Kidney tubule cell (primary cell): ENCODE measurements at places on chromosomes 6 and 20.

DNA sequence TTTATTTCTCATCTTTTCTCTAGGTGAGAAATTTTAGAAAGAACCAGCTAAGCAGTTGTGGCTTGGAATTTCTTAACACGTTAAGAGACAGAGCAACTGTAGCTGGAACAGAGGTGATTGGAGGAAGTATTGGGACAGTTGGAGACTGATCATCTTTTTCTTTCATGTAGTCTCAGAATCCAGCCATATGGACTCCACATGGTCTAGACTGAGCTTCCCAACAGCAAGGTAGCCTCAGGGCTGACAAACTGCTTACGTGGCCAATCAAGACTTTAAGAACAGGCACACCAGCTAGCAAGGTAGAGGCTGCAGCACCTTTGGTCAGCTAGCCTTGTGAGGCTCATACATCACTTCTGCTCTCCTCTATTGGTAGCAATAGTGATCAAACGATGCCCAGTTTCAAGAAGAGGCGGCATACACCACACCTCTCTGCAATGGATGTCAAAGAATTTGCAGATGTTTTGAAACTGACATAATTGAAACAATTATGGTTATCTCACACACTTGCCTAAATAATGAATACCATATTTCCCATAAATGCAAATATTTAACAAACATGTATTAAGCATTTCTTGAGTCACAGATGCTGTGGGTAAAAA lies 590.5 kb upstream of the SLC35B3 start:
- no peak for DNase-seq

- DNase-seq: no peak
Measured at GRCh38 chr20:2932498-2932897, 59.2 kb downstream of the PTPRA start.

DNA sequence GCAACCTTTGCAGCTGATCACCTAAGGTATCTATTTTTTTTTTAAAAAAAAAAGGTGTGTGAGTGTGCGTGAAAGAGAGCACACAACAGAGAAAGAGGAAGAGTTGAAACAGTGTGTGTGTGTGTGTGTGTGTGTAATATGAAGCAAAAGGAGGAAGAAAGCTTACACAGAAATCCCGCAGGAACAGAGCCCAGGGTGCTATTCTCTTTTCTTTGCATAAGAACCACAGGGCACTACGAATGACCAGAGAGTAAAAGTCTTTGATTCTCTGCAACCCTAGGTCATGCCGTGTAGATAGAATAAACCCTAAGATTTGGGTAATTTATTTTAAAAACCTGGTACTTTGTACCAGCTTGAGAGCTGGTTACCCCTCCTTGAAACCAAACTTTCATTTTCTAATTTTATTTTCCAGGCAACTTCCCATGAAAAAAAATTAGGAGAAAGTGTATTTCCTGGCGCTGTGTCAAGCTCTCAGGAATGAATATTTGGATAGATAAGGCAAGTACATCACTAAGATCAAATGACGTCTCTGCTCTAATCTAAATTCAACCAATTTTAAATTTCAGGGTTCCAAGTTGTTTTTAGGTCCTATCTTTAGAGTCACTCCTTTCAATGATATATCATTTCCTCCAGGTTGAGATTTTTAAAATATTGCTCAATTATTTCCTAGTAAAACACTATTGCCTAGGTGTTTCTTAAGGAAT lies 47.9 kb upstream of the ID4 start:
- no peak for DNase-seq

GRCh38 chr20:45036044-45036755 lies 64.7 kb downstream of the KCNS1 start:
- peak; percentile 74 for DNase-seq

DNA sequence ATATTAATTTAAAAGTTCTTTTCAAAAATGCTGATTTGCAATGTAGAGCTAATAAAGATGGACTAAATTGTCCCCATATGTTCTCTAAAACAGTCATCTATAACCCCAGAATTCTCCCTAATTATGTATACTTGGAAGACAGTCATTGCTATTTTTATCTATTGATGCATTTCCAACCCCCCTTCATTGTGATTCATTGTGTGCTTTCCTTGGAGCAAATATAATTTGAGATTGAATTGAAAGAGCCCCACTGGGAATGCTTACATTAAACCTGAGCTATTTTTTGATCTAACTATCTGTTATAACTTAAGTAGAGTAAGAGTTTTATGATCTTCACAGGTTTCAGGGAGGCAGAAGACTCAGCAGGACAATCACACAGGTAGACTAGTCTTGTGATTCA lies 73.7 kb upstream of the PTCHD4 start:
- no peak for DNase-seq

GRCh38 chr6:145735356-145736165 lies at the start of gene EPM2A:
Gene EPM2A, minus strand, starts transcription at chr6:145735520. Its CDS starts 22 bp downstream, at chr6:145735498.
- peak; percentile 82 for DNase-seq

- peak; percentile 32 for DNase-seq
Measured at GRCh38 chr6:47727391-47727790, 29.0 kb downstream of the ADGRF4 start.

- DNase-seq: peak; percentile 96
Measured at GRCh38 chr6:75418233-75418632, 75.4 kb downstream of the FILIP1 start.

DNA sequence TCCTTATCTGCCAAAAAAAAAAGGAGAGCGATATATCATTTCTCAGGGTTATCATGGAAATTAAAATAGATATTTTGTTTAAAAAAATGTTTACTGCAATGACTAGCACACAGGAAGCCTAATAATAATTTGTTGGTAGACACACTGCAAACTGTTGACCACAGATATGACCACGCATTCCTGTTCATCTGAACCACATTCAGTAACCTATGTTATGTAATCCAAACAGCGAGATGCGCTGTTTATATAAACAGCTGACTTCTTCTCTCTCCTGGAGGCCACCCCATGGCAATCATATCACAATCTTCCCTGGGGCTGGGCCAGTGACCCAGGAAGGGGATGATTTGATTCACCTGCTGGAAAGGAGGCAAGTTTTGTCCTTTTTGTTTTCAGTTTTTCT lies 129.3 kb upstream of the UST start:
- no peak for DNase-seq

DNA sequence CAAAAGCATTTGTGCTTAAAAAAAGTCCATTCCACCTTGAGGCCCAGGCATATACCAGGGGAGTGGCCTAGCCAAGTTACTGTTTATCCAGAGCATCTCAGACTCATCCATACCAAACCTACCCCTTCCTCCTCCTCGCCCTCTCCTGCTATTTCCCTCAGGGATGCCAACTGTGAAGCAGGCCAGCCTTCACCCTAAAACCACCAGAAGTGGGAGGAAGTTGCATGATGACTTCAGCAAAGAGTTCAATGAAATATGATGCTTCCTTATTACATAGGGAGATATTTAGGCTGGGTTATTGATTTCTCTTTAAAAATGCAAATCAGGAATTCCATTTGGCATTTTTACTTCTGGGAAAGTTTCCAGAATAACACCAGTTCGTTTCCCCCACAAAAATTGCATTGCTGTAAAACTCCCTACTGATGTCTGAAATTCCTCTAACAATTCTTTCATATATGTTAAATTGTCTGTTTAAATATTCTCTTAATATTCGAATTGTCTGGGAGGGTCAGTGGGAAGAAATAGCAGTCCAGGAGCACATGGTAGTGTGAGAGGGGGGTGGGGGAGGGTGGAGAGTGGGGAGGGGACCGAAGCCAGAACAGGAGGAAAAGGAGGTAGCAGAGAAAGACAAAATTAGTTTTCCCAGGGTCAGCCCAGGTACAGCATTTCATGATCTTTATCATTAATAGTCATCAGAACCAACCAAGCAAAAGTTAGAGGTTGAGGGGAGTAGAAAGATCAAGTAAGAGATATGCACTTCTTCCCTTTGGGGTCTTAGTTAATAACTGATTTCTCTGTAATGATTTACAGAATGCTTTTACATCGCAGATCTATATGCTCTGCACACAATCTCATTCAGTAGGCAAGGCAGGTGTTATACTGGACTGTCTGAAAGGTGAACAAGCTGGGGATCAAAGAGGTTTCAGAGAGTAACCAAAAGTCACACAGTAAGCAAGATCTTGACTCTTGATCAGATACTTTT lies 1.7 kb upstream of the TCP11 start:
- DNase-seq: peak; percentile 71

GRCh38 chr6:112979830-112980229 lies 632.7 kb downstream of the RFPL4B start:
- DNase-seq: peak; percentile 49

DNA sequence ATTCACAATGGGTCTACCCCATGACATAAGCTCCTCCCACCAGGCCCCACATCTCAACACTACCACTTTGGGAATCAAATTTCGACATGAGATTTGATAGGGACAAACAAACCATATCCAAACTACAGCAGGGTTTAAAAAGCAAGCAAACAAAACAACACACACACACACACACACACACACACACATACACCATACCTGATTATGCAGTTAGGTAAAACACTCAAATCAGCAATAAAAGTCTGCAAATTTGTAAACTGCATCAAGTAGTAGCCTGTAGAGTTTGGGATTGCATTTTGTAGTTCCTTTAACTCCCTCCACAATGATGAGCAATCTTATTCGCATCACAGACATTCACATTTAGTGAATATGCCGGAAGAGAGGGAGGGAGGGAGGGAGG lies 32.6 kb upstream of the TNFAIP3 start:
- no peak for DNase-seq

DNA sequence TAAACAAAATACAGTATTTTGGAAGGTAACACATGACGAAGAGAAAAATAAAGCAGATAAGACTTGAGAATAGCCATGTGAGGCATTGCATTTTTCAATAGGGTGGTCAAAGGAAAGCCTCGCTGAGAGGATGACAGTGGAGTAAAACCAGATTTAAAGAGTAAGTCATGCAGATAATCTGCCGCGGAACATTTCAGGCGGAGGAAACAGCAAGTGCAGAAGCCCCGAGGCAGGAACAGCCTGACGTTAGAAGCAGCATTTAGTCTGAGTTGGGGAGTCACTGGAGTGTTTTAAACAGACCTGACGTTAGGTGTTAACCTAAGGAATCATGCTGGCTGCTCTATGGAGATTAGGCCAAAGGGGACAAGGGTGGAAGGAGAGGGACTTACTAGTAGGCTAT lies 65.0 kb upstream of the VSTM2L start:
- DNase-seq: no peak

DNA sequence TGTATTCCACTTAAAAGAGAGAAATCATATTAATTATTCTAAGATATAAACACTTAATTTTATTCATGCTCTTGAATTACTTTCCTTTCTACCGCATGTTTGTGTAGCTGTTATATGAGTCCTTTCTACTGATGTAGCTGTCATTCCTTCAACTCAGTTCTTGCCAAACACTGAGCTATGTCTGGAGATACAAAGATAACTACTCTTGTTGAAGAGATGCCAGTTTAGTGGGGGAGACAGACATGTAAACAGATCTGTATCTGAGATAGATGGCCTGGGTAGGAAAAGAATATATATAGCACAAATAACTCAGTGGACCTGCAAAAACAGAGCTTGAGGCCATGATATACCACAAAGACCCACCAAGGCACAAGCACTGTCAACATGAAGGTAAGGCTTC lies 157.3 kb downstream of the BTBD9 start:
- DNase-seq: no peak

DNA sequence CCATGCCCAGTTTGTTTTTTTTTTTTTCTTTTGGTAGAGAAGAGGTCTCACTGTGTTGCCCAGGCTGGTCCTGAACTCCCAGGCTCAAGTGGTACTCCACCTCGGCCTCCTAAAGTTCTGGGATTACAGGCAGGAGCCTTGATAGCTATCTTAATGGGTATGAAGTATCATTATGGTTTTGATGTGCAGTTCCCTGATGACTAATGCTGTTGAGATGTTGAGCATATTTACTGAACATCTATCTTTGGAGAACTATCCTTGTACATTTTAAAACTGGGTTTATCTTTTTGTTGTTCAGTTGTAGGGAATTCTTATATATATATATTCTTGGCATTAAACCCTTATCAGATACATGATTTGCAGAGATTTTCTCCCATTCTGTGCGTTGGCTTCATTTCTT lies 21.4 kb upstream of the MYL9 start:
- no peak for DNase-seq

GRCh38 chr20:62183426-62184142 lies 756 bp downstream of the MTG2 start:
- peak; percentile 10 for DNase-seq

- no peak for DNase-seq
Measured at GRCh38 chr6:150749091-150749670, 116.3 kb upstream of the MTHFD1L start.

DNA sequence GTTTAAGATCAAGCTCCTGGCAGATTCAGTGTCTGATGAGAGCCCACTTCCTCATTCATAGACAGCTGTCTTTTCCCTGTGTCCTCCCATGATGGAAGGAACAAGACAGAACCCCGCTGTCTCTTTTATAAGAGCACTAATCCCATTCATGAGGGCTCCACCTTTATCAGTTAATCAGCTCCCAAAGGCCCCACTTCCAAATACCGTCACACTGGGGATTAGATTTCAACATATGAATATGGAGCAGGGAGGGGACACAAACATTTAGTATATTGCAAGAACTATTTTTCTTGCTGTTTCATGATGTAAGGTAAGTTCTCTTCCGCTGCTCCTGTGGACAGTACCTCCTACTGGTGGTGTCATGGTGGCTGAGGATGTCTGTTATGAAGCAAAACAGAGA lies 158.3 kb upstream of the IRAK1BP1 start:
- no peak for DNase-seq

GRCh38 chr20:39338469-39339376 lies 376.6 kb downstream of the DHX35 start:
- peak; percentile 50 for DNase-seq

- DNase-seq: no peak
Measured at GRCh38 chr6:11756726-11757125, 21.9 kb downstream of the ADTRP start.

GRCh38 chr6:16747232-16748024 lies 13.8 kb downstream of the ATXN1 start:
- DNase-seq: peak; percentile 83

- peak; percentile 4 for DNase-seq
Measured at GRCh38 chr20:43140726-43141125, 49.0 kb downstream of the PTPRT start.

- DNase-seq: no peak
Measured at GRCh38 chr6:24795106-24795505, 3.6 kb downstream of the ARMH2 start.

DNA sequence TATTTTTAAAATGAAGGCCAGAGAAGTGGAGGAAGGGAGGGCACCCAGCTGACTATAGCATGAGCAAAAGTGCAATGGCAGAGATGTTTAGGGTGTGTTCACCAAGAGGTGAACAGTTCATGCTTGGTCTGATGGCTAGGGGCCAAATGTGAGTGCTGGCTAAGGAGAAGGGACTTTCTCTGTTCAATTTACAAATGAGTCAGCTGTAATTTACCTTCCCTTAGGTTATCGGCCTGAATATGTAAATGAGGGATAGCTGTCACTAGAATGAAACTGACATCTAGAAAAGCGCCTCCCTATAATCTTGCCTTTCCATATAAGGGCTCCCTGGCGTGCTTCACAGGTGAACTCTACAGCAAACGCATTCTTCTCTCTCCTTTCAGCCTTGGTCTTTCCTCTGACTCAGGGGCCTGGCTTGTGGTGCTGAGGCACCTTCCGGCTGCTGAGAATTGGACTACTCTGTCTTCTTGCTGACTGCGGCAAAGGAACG lies 114.7 kb upstream of the BACH2 start:
- DNase-seq: peak; percentile 90
